Hematopoietic multipotent progenitor cell treated with erythropoietin and hydrocortisone succinate and interleukin-3 and kit ligand, for 6 days (in vitro differentiated cells): ENCODE measurements at places on chromosomes 5 and 9.
A peak's percentile ranks its signal among the peaks of the same experiment; 100 is the strongest.

- DNase-seq, result peak; percentile 98
Measured at GRCh38 chr9:87674565-87675299, 51.2 kb upstream of the CTSL start.

DNA sequence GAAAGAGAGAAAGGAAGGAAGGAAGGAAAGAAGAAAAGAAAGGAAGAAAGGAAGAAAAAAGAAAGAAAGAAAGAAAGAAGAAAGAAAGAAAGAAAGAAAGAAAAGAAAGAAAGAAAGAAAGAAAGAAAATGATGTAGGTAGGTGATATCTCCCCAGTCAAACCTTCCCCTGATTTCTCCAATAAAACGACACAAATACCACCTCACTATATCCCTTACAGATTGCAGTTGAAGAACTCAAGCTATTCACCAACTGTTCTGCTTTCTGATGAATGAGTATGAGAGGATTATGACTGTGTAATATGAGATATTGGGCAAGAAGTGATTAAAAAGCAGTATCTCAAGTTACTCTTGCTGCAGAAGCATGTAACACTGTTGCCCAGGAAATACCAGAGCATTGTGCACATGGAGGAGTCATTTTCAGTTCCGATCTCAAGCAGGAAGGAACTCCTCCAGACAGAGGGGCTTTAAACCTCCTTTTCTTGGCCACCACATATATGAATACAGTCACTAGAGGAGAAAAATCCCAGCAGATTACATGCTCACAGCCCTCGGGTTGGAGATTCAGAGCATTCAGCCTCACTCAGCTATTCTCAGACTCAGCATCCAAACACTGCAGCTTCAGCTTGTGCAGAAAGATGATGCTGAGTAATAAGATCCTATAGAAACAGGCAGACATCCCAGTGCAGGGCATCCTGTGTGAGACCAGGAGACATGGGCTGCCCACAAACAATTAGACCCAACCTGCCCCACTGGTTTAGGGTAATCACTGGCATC is 61.4 kb downstream of the UGCG start:
- DNase-seq, result no peak

- peak; percentile 2 for DNase-seq
Measured at GRCh38 chr5:88377705-88378656, 109.3 kb upstream of the TMEM161B start.

DNA sequence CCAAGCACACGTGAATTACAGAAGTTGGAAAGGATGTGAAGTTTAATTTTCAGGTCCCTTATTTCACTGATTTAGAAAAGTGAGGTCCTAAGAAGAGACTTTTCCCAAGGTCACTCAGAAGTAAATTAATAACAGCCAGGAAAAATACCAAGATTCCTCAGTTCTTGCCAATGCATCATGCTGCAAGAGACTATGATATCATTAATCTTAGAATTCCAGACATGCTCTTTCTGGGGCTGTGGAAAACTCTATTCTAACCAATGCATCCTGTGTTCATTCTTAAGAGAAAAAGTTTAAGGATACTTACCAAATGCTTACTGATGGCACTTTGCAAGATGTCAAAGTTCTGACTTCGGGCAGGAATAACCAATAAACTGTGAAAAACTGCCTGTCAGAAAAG is 42.8 kb downstream of the TEX10 start:
- no peak for DNase-seq

- no peak for DNase-seq
Measured at GRCh38 chr9:114112778-114113584, 13.9 kb upstream of the KIF12 start.

GRCh38 chr9:76463211-76463610 is 4.2 kb downstream of the GCNT1 start:
- DNase-seq, result no peak

- no peak for DNase-seq
Measured at GRCh38 chr9:18606281-18606680, 132.3 kb downstream of the ADAMTSL1 start.

- peak; percentile 21 for DNase-seq
Measured at GRCh38 chr9:37290940-37291485, 131.5 kb upstream of the GRHPR start.

- DNase-seq, result no peak
Measured at GRCh38 chr5:55720188-55720703, 8.1 kb upstream of the SLC38A9 start.

DNA sequence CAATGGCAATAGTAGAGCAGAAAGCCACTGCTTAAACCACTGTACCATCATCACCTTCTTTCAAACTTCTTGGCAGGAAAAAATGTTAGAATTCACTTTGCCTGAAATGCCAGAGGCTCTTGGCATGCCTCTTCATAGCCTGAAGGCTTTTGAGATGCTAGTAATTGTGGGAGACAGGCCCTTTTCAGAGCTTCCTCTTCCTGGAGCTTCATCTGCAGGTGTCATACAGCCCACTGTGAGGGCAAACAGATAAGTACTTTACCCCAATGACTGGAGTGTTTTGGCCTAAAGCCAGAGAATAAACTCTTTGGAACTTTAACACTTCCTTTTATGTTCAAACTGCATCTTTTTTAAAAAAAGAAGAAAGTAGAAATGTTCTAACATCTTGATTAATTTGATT is 81.3 kb upstream of the TMEM171 start:
- DNase-seq, result peak; percentile 57

DNA sequence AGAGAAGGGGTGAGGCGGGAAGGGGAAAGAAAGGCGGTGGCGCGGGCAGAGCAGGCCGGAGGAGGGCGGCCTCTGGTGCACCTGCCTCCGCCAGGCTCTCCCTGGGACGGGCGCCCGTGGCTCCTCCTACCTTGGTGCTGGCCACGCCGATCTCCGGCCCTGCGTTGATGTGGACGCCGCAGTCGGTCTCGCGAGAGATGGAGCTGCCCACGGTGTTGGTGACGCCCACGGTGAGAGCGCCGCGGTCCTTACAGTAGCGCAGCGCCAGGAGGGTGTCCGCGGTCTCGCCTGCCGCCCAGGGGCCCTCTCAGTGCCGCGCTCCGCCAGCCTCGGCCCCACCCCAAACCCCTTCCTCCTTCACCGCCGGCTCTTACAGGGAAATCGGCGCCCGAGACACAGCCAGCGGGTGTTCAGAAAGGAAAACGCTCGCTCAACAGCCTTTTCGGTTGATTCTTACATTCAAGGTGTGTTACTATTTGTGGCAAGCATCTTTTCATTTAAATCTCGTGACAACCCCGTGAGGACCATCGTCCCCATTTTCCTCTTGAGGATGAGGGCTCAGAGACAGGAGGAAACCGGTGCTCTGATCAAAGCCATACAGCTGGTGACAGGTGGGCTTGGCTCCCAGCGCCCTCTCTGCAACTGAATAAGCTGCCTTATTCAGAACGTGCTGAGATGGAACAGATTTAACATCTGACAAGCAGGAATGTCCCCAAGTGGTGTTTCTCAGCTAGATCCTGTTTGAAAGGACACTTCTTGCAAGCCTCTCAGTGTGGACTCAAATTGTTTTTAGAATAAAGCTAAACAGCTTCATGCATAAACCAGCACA is 22.0 kb upstream of the MAPK9 start:
- DNase-seq, result peak; percentile 78

GRCh38 chr5:143646961-143647360 is 165.0 kb upstream of the HMHB1 start:
- DNase-seq, result no peak

- no peak for DNase-seq
Measured at GRCh38 chr9:121727295-121728020, 76.0 kb downstream of the DAB2IP start.

GRCh38 chr9:88272986-88273385 is 115.3 kb upstream of the SPIN1 start:
- DNase-seq, result no peak

DNA sequence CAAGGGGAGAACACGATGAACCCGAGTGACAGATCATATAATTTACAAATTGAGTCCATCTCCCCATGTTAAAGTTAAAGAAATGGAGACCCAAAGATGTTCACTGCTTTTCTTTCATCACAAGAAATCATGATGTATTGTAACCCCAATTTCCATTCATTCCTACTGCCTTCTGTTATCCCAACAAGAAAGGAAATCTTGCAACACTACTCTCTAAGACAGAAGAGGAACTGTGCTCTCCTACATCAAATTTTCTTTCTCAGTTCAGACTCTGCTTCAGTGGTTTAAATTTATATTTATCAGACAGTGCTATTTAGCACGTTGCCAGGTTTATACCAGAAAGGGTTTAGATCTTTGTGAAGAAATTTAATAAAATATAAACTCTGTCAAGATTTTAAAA is 83.8 kb upstream of the RASA1 start:
- DNase-seq, result no peak

GRCh38 chr5:142512043-142513042 is 173.5 kb downstream of the FGF1 start:
- DNase-seq, result no peak

- DNase-seq, result peak; percentile 64
Measured at GRCh38 chr5:108382784-108383330, 959 bp upstream of the FBXL17 start.

- peak; percentile 30 for DNase-seq
Measured at GRCh38 chr9:19946441-19947109, 157.7 kb upstream of the SLC24A2 start.

GRCh38 chr9:27563738-27564430 is 9.4 kb downstream of the C9orf72 start:
- no peak for DNase-seq

DNA sequence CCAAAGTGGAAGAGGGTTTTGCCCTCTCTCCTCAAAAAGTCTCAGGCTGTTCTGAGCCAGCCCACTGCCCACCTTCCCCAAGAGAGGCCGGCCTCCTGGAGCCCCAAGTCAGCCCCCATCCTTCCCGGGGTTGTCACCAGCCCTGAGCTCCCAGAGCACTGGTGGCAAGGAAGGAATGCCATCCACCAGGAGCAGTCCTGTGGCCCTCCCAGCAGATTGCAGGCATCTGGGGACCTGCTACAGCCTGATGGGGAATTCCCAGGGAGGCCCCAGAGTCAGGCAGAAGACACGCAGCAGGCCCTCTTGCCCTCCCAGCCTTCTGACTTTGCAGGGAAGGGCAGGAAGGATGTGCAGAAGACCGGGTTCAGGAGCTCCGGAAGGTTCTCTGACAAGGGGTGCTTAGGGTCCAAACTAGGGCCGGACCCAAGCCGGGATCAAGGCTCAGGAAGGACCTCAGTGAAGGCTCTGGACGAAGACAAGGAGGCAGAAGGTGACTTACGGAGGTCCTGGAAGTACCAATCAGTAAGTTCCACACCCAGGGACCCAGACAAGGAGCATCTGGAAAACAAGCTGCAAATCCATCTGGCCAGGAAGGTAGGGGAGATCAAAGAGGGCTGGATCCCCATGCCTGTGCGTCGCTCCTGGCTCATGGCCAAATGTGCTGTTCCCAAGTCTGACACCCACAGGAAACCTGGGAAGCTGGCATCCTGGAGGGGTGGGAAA is 3.7 kb downstream of the SPATA31E1 start:
- no peak for DNase-seq

- no peak for DNase-seq
Measured at GRCh38 chr5:61254969-61255555, 77.0 kb upstream of the ZSWIM6 start.

GRCh38 chr5:178241688-178242231 is 9.2 kb upstream of the PHYKPL start:
- DNase-seq, result no peak

DNA sequence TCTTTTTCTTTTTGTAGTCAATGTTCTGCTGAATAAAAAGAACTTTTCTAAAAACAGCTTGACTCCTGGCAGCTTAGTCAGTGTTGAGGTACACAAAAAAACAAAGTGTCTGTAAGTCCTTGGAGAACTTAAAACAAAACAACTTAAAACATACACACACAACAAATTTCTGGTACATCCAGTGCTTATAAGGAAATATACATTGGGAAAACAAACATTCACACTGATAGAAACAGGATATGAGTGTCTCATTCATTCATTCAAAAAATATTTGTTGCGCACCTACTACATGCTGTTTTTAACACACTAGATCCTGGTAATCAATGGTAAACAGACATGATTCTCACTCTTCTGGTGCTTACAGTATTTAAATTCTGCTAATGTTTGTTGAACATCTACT is 27.4 kb upstream of the MEGF9 start:
- DNase-seq, result no peak

- DNase-seq, result no peak
Measured at GRCh38 chr9:92737611-92738299, 26.9 kb downstream of the BICD2 start.

GRCh38 chr5:97010606-97011005 is 74.7 kb downstream of the LNPEP start:
- no peak for DNase-seq

DNA sequence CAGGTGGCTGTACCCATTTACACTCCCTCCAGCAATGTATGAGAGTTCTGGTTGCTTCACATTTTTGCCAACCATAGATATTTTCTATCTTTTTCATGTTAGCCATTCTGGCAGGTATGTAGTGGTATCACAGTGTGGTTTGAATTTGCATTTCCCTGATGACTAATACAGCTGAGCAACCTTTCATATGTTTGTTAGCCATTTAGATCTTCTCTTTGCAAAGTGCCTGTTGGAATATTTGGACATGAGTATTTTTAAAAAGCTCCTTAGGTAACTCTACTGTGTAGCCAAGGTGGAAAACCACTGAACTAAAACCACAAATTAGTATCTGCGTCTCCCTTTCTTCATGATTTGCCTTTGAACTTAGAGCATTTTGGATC is 31.9 kb downstream of the IRF1 start:
- no peak for DNase-seq

DNA sequence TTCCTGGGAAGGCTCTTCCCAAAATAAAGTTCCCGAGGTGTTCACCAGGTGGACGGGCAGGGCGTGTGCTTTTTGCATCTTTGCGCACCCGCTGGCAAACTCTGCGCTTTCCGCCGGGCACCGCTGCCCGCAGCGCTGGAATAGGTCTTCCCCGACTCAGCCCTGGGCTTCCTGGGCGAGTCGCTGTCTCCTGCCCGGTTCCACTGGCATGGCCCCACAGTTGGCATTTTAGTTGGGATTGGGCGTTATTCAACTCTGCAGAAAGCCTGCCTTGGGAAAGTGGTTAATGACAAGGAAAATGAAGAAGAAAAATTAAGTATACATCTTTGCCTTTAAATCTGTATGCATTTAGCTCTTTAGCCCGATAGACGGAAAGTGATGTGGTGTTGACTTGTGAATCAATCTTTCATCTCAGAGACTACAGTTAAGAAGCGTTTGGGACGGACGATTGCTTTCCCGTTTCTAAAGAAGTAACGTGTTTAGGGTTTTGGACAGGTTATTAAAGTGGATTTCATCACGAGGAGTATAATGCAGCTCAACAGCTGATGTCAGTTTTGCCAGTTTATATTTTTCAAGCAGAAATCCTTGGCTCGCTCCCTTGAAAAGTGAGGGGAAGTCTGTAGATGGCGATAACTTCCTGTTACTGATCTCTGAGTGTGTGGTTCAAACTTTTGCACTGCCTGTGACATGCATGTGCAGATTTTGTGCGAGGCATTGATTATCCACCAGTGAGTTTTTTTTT is 946 bp downstream of the ADCY2 start:
- peak; percentile 4 for DNase-seq

- no peak for DNase-seq
Measured at GRCh38 chr9:123478967-123479602, 123.1 kb downstream of the CRB2 start.
